Colonic mucosa (tissue), 4 donors: ENCODE measurements at places on chromosomes 5 and 9.

DNA sequence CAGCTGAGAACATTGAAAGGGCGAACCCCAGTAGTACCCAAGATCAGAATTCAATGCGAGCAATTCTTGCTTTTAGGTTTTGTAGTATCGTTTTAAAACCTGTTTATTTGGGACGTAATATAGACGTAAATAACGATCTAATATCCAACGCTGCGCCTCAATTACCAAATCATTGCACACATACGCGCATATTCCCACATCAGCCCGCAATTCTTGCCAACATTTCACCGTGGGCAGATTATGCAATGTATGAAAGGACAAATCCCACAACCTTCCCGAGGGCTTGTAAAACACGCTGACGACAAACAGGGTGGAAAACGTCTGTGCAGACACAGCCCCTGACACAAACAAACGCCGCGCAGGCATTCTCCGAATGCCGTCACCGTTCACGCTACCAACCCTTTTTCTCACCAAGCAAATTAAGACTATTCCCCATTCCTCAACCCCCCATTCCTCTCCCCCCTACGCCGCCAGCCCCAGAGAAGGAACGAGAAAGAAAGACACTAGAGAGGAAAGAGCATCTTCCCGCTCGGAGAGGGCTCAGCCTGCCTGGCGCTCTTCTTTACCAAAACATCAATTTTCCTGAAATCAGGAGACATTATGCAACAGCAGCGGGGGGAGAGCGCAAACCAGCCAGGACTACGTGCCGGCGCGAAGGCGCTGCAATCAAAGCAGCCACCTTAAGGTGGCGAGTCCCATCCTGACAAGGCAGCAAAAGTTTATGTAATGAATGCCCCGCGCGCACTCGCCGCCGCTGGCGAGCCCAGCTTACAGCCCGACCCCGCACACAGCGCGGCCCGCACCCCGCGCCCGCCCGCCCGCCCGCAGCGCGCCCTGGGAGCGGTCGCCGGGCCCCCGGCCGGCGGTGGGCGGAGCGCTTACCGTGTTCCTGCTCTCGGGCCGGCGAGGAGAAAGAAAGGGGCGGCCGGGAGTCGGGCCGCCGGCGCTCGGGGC is 597 bp downstream of the NFIL3 start:
- DNase-seq = peak; percentile 74

DNA sequence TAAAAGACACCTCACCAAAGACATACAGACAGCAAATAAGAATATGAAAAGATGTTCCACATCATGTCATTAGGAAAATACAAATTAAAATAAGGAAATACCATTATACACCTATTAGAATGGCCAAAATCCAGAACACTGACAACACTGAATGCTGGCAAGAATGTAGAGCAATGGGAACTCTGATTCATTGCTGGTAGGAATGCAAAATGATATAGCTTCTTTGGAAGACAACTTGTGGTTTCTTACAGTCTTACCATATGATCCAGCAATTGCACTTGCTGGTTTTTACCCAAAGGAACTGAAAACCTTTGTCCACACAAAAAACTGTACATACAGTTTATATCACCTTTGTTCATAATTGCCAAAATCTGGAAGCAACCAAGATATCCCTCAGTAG is 6.5 kb downstream of the TMEM161B start:
- DNase-seq = no peak

- DNase-seq = no peak
These were observed 42.6 kb upstream of the ADRA1B start for GRCh38 chr5:159873680-159874079.

GRCh38 chr5:43193894-43194265 is 1.9 kb downstream of the NIM1K start:
- DNase-seq = no peak

- no peak for DNase-seq
These were observed 48.1 kb downstream of the TEK start for GRCh38 chr9:27157097-27157496.

DNA sequence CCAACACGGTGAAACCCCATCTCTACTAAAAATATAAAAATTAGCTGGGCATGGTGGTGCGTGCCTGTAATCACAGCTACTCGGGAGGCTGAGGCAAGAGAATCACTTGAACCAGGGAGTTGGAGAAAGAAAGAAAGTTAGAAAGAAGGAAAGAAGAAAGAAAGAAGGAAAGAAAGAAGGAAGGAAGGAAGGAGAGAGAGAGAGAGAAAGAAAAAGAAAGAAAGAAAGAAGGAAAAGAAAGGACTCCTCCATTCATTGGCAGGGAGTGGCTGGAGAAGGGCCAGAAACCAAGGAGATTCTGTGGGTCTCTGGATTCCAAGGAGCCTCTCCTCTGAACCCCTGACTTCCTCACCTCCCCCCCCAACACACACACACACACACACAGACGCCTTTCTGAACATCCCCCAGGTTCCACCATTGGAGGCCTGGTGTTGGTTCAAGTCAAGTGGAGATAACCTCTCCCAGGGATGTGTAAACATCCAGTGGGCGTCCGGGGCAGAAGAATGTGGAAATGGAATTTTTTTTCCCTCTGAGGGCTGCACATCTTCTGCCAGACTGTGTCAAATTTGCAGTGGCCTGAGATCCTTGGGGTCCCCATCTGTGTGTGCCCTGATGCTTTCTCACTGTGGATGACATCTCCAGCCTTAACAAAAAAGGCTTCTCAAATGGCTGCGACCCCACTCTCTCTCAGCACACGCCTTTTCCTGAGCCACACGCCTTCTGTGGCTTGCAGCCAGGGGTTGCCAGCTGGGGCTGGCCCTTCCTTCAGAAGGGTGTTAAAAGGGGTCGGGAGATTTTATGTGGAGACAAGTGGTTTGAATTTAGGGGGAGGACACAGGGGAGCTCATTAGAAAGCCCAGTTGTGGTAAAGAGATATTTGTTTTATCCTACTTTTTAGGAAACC is 109.3 kb upstream of the HAND1 start:
- DNase-seq = no peak

- no peak for DNase-seq
These were observed 105.8 kb upstream of the MSX2 start for GRCh38 chr5:174618589-174618988.

GRCh38 chr5:169893571-169893970 is 86.7 kb downstream of the INSYN2B start:
- DNase-seq = no peak

DNA sequence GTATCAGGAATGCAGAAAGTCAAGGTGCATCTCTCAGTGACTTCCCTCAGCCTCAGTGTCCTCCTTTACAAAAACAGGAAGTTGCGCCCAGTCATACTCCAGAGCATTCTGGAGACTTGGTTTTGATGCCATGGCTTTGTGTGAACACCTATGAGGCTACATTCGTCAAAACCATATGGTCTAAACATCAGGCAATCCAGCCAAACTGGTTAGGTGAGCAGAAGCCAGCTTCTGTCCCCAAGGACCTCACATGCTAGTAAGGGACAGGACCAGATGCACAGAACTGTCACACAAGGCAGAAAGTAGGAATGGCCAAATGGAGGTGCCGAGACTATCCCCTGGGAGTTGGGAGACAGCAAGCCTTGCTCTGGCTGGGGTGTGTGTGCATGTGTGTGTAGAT is 217.2 kb downstream of the MELK start:
- no peak for DNase-seq

GRCh38 chr9:27365707-27366376 is 68.9 kb upstream of the EQTN start:
- DNase-seq = no peak

DNA sequence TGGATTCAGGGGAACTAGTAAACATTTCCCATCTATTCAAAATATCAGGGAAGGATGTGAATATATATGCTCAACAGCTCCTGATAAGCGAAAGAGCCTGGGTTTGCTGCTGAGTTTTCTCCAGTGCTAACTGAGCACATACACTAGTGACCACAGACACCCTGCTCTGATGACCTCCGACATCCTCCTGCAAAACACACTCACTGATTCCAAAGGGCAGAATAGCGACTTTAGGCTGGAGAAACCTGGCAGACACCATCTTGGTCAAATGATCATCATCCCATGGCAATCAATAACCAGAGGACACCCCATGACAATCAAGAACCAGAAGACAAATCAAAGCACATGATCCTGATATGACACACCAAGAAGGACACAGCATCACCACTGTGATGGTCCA is 9.2 kb upstream of the GADD45G start:
- peak; percentile 6 for DNase-seq

- no peak for DNase-seq
These were observed 98.4 kb upstream of the CPLX2 start for GRCh38 chr5:175772747-175773533.
